Heart left ventricle (tissue), 16 donors: ENCODE measurements at places on chromosomes 1 and 21. TPM values are rescaled to one million over a fixed set of nuclear protein-coding genes. Genes with fewer than 3 reads are reported as not detected.

DNA sequence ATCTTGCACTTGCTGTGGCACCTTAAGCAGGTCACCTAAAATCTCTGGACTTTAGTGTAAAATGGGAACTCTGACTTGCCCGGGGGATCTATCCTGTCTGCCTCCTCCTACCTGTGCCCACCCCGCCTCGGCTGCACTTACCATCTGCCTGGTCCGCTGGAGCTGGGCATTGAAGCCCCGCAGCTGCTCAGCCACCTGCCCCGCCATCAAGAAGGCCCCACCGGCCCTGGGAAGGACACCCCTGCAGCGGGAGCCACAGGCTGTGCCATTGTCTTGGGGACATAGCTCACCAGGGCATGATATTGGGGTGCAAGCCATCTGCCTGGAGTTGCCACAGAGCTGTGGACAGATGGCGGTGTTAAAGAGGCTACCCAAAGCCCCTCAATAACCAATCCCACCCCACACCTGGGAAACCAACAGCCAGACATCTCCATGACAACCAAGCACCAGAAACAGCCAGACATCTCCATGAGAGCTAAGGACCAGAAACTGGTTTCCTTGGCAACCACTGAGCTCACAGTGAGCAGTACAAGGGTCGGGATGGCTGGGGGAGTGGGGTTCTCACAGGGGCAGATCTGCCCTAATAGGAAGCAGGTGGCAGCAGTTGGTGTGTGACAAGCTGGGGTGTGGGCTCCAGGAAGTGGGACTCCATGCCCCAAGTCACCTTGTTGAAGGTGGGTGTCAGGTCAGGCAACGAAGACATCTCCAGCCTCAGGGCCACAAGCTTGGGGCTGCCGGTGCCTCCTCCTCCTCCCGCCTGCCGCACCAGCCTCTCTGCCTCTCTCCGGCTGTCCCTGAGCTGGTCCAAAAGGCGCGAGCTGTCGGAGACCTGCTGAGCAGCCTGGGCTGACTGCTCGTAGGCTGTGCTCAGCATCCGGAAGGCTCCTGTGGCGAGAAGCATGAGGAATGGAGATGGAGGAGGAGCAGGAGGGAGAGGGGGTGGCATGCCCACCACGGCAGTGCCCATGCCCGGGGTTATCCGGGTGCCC, 29.1 kb downstream of the LAMB3 start:
- DNase-seq = no peak

DNA sequence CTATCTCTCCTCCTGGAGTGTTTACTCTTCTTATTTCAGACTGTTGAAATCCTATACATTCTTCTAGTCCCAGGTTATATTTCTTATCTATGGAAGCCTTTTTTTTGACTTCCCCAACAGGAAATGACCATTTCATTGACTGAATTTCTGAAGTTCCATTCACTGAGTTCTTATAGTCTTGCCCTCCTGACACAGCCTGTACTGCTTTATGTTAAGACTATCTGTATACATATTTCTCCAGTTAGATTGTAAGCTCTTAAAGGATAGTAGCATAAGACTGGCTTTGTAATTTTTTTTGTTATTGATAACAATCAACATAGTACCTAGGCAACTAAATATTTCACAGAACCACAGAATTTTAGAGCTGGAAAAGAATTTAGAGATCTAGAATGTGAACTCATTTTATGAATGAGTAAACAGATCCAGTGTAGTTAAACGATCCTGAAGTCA, 14.9 kb upstream of the MACF1 start:
- no peak for DNase-seq

DNA sequence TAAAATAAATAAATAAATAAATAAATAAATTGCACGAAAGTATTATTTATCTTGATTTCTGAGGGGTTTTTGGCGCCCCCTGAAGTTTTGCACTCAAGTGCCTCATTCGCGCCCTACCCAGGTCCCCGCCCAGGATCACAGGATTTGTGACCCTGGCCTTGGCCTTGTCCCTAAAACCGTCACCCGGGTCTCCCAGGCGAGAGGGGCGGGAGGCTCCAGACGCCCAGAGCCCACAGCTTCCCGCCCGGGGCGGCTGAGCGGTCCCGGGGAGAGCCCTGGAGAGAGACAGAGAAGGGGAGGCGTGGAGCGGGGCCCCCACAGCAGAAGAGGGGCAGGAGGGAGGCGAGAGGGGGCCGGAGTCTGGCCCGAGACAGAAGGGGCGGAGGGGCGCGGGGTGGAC, 91.8 kb upstream of the CASZ1 start:
- no peak for DNase-seq

GRCh38 chr1:26037904-26038303, 8.0 kb downstream of the SLC30A2 start:
- no peak for DNase-seq

DNA sequence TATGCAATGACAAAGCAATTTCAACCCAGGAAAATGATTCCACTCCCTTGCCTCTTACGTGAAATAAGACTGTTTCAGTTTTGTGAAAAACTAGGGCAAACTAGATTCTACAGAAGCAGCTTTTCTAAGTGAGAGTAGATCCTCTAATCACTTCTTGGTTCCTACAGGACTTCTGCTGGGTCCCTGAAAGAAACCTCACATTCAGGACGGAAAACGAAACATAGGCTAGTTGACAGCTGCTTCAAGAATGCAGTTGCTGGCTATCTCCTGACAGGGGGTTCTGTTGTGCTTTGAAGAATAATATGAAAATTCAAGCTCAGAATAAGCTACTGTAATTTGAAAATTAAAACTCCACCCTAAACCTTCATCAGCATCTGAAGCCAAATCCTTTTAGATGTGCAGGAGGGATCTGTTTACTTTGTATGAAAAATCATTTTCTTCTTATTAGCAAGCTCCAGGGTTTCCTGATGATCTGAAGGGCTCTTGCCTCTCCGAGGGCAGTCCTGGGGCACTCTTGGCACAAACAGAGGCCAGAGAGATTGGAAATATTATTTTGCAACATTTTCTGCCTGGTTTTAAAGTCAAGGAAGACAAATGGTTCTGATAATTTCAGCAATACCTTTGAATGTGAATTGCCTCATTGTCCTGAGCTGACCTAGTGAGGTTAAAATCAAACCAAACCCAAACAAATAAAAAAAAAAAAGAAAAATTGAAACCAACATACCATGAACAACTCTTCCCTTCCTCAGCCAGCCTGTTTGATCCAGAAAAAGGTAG, 55.0 kb downstream of the NTMT2 start:
- DNase-seq = no peak

DNA sequence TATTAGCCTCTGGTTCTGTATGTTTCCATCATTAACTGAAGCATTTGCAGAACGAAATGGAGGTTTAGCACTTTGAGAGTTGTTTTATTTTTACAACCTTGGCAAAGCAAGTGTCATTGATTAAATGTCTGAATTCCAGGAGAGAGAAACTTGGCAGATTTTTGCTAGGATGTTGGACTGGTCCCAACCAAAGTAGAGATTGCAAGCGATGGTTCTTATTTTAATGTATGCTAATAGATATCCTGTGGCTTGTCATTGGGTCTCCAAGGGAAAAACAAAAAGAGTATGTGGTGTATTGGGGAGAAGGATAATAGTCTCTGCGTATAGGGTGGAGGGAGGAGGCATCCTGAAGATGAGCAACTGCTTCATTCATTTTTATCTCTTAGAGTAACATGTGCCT, 457.2 kb upstream of the RUNX1 start:
- no peak for DNase-seq

- peak; percentile 65 for DNase-seq
Measured at GRCh38 chr1:165914136-165914798, 86.9 kb downstream of the UCK2 start.

The TIPRL gene
- 31.7 TPM for polyA plus RNA-seq
